Thymus (tissue), 14 donors: ENCODE measurements at places on chromosomes 4 and X. TPM values are rescaled to one million over a fixed set of nuclear protein-coding genes. Genes with fewer than 3 reads are reported as not detected.

GRCh38 chr4:152399246-152399645 lies 136.6 kb downstream of the FBXW7 start:
- DNase-seq: no peak

DNA sequence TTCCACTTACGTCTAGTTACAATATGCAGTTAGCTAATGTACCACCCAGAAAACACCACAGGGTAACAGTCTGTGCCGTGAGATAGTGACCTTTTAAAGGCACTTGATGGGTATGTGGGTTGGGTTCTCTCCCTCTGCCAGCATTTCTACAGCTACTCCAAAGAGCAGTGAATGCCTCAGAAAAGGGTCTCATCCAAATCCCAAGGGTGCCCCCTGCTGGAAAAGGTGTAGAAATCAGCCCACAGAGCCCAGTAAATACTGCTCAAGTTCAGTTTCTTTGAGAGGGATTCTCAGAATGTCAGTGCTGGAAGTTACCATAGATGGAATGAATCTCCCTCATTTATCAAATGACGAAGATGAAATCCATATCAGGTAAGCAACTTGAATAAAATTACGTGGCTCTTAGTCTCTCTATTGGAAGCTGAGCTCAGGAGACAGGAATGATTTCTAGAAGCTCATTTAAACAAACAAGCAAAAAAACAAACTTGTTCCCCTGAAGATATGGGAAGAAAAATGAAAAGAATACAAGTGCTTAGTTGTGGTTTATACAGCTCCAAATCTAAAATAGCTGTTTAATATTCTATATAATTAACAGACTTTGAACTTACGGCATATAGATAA lies 9.5 kb downstream of the RNF175 start:
- DNase-seq: peak; percentile 62

DNA sequence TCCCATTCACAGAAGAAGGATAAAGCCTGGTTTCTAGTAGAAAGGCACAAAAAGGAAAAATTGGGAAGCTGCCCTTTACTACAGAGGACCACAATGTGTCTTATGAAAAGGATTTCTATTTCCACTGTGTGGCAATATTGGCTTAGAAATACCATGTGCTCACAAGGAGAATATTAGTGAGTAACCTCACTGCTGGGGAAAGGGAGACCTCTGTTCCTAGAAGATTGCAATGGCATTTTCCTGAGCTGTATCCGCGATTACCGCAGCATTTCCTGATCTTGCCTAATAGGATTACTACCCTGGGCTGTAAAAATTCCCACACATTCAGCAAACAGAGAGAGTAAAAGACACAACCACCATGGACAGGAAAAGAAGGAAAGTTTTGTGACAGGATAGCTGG lies 308.8 kb upstream of the TECRL start:
- DNase-seq: no peak

GRCh38 chr4:133151341-133151690 lies 2.2 kb downstream of the PCDH10 start:
- peak; percentile 40 for DNase-seq

SMIM10L2A gene
- polyA plus RNA-seq: 0.55 TPM

ADH1C gene
- 3.3 TPM for polyA plus RNA-seq

DNA sequence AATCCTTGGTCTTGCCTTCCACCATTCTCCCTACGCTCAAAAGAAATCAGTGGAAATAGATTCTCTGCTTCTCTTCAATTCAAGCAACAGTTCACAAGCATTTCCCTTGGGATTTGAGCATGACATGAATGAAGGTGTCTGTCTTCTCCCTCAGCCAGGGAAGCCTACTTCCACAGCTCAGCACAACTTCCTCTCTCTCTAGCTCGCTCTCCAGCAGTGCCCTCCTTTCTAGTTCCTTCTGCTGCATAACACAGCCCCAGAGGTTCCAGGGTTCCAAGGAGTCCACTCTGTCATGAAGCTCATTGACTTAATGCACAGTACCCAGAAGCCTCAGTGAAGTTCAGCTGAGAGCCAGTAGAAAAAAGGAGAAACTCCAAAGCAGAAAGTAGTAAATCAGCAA lies 81.3 kb downstream of the PLS3 start:
- no peak for DNase-seq

ERCC6L gene
- 0.46 TPM for polyA plus RNA-seq

PAGE2B gene
- polyA plus RNA-seq: 1.2 TPM

SERTM2 gene
- 0.02 TPM for polyA plus RNA-seq

HS3ST1 gene
- polyA plus RNA-seq: 0.89 TPM

GRCh38 chr4:59814402-59815010 lies 1385.6 kb upstream of the ADGRL3 start:
- no peak for DNase-seq

MAPK10 gene
- 8.6 TPM for polyA plus RNA-seq

- peak; percentile 39 for DNase-seq
Observed at GRCh38 chr4:54780149-54780495, 122.4 kb downstream of the KIT start.

SCML2 gene
- polyA plus RNA-seq: 3.4 TPM

TEX13D gene
- polyA plus RNA-seq: 0.37 TPM

USP17L25 gene
- not detected for polyA plus RNA-seq

DNA sequence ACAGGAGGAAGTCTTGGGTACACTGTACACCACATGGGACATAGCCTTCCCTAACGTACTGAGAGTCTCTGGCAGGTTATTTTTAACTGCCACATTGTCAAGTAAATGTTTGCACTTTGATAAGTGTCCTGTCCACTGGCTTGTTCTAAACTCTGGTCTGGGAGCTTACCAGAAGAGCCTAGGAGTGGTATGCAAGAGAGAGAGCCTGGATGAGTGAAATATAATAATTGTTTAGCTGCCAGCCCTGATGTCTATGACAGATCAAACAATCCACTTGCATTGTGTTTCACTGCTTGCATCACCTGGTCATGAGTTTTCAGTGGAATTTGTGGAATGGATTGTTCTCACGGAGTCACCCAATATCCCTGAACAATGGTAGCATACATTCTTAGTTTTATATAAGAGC lies 91.6 kb downstream of the SHROOM3 start:
- no peak for DNase-seq

GRCh38 chr4:26088433-26088928 lies 174.5 kb downstream of the SMIM20 start:
- DNase-seq: peak; percentile 14
